ENCODE measurements at places on chromosomes 2 and 18.
A peak's percentile ranks its signal among the peaks of the same experiment; 100 is the strongest.

DNA sequence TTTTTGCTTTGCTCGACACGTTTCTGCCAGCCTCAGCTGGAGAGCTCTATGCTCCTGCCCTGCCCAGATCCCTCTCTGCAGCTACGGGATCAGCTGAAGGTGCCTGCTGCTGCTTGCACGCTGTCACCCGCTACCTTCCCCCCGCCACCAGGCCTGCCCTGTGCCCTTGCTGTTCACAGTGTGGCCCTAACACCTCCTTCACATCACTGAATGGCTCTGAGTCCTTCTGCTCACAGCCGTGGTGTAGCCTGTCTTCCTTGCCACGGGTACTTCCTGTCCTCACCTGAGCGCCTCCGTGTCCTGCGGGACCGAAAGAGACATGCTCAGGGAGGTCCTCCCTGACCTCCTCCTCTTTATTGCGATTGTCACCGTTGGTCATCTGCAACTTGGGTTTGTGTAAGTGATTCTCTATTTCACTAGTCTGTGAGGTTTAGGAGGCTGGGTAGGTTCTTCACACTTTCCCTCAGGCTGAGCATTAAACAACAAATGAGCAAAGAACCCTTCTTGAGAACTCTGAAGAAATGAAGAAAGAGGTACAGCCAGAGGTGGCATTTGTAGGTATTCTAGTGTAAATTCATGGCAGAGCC, 127.5 kb downstream of the NCK2 start:
- H3K27me3 ChIP-seq = no peaks in the 10 kb centered on the region
- DNase-seq = no peak
- no peaks in the 10 kb centered on the region for H3K4me1 ChIP-seq

GRCh38 chr2:204842661-204843485, 297.6 kb downstream of the PARD3B start:
- H3K36me3 ChIP-seq = no peaks in the 10 kb centered on the region
- DNase-seq = peak; percentile 57
- H3K27ac ChIP-seq = no peak overlapping the region

GRCh38 chr2:164920430-164920829, 34.9 kb downstream of the SLC38A11 start:
- no peak overlapping the region for H3K4me3 ChIP-seq
- H3K27me3 ChIP-seq = no peaks in the 10 kb centered on the region
- DNase-seq = no peak

DNA sequence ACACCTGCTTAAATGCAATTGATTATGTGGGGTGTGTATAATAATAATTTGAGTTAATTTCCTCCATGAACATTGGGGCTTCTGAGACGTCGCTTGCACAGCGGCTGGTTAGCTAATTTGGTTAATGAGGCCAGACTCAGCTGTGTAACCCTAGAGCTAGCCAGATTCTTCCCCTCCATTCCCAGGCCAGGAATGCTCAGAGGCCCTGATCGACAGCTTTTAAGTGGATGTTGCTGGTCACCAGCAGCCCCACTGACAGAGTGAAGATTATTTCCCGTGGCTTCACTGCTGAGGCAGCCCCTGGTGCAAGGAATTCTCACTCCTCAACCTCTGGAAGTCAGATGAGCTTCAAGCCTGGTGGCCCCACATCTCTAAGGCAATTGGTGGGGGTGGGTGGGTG, 12.4 kb upstream of the EPAS1 start:
- H3K27ac ChIP-seq = no peak overlapping the region
- H3K36me3 ChIP-seq = no peaks in the 10 kb centered on the region
- no peaks in the 10 kb centered on the region for H3K27me3 ChIP-seq
- peaks cover 4% of the 10 kb centered on the region for H3K4me1 ChIP-seq
- peak; percentile 45 for DNase-seq
- H3K4me3 ChIP-seq = no peak overlapping the region

DNA sequence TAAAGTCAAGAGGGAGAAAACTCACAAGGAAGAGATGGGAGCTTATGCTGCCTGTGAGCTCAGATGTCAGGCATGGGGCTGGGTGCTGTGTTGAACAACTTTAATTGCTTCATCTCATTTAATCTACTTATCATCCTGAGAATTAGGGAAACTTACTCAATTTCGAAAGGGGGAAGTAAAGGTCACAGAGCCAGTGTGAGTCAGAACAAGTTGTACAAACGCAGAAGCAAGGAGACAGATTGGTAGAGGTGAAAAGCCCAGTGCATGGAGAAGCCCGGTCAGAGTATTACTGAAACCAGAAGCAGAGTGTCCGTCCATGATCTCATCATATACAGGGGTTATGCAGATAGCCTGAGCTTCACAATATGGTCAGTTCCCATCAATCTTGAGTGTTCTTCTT, 281.1 kb upstream of the POU3F3 start:
- H3K27ac ChIP-seq = no peak overlapping the region
- no peaks in the 10 kb centered on the region for H3K27me3 ChIP-seq
- H3K36me3 ChIP-seq = no peaks in the 10 kb centered on the region
- no peaks in the 10 kb centered on the region for H3K4me1 ChIP-seq
- H3K4me3 ChIP-seq = no peak overlapping the region

GRCh38 chr2:231144896-231145295, 20.1 kb upstream of the HTR2B start:
- no peaks in the 10 kb centered on the region for H3K27me3 ChIP-seq
- H3K4me1 ChIP-seq = no peaks in the 10 kb centered on the region
- no peak overlapping the region for H3K4me3 ChIP-seq
- DNase-seq = no peak
- no peaks in the 10 kb centered on the region for H3K36me3 ChIP-seq

DNA sequence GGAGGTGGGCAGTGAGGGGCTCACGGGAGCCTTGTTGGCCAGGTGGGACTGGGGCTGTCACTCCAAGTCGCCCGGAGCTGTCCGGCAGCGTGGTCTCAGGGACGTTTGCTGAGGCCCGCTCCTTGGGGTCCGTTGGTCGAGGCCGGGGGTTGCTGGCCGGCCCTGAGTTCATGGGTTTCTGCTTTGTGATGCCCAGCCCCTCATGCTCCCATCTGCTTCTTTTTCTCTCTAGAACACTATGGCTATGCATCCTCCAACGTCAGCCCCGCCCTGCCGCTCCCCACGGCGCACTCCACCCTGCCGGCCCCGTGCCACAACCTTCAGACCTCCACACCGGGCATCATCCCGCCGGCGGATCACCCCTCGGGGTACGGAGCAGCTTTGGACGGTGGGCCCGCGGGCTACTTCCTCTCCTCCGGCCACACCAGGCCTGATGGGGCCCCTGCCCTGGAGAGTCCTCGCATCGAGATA, 14.5 kb downstream of the NFATC1 start:
- H3K4me1 ChIP-seq = no peaks in the 10 kb centered on the region
- no peak overlapping the region for H3K4me3 ChIP-seq
- no peaks in the 10 kb centered on the region for H3K27me3 ChIP-seq
- no peaks in the 10 kb centered on the region for H3K36me3 ChIP-seq
- no peak for DNase-seq

- H3K4me1 ChIP-seq = no peaks in the 10 kb centered on the region
- H3K27me3 ChIP-seq = no peaks in the 10 kb centered on the region
- no peak for DNase-seq
- H3K4me3 ChIP-seq = no peak overlapping the region
- peaks cover 3% of the 10 kb centered on the region for H3K36me3 ChIP-seq
Measured at GRCh38 chr2:26187114-26187513, 14.2 kb downstream of the GAREM2 start.

GRCh38 chr18:23650968-23651927, 11.5 kb downstream of the ANKRD29 start:
- no peak overlapping the region for H3K27ac ChIP-seq
- no peak for DNase-seq
- no peaks in the 10 kb centered on the region for H3K36me3 ChIP-seq
- H3K27me3 ChIP-seq = no peaks in the 10 kb centered on the region

DNA sequence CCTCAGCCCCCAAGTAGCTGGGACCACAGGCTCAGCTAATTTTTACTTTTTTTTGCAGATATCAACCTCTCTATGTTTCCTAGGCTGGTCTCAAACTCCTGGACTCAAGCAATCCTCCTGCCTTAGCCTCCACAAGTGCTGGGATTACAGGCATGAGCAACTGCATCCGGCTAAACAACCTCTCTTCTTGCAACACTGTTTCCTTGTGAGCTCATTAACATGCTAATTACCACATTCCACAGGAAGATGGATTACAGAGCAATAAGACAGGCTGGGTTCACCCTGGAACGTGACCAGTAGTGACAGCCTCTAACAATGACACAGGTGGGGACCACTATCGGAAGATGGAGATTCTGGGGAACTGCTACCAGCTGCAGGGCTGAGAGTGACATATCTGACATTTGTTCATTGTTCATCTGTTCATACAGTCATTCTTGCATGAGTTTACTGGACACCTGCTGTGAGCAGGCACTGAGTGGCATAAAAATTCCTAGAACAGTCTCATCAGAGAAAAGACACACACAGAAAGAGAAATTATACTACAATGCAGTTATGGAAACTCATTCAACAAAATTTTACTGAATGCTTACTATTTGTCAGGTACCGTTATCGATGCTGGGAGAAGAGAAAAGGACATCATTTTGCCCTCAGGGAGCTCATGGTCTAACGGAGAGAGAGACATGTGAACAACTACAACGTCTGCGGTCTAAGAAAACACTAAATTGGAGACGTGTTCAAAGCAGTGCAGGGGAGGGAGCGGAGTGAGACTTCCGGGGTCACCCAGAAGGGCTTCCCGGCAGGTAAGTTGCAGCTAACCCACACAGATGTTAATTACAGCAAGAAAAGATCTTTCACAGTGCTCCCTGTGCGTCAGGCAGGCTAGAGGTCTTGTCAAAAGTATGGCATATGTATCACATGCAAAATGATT, 37.6 kb downstream of the PROC start:
- H3K27me3 ChIP-seq = no peaks in the 10 kb centered on the region
- DNase-seq = peak; percentile 82
- no peak overlapping the region for H3K4me3 ChIP-seq
- H3K4me1 ChIP-seq = no peaks in the 10 kb centered on the region

DNA sequence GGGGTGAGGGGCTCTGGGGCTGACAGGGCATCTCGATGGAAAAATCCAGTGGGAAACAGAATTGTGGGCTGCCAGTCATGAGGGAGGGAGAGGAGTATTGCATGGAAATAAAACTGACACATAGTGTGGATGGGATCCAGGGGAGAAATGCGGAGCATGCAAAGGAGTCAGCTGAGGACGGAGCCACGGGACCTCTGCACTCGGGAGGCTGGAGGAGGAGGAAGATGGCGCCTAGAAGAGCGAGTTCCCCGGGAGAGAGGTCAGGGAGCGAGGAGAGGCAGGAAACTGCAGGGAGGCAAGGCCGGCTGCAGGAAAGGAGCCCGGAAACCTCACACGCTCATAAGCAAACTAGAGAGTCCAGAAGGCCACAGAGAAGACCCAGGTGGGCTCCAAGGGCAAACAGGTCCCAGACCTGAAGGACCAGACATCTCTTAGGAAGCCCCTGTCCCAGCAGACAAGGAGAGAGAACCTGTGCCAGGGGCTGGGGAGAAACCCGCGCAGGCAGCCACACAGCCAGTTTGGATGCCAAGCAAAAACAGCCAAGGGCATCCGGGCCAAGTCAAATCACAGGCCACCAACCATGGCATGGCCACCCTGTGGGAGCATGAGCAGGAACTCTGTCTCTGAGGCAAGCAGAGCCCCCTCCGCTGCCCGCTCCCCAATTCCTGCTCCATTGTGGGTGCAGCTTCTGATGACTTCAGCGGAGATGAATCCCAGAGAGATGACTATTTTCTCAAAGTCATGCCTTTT, 218.8 kb upstream of the ID2 start:
- H3K27ac ChIP-seq = no peak overlapping the region
- H3K4me1 ChIP-seq = no peaks in the 10 kb centered on the region
- DNase-seq = no peak
- no peaks in the 10 kb centered on the region for H3K27me3 ChIP-seq
- no peak overlapping the region for H3K4me3 ChIP-seq

DNA sequence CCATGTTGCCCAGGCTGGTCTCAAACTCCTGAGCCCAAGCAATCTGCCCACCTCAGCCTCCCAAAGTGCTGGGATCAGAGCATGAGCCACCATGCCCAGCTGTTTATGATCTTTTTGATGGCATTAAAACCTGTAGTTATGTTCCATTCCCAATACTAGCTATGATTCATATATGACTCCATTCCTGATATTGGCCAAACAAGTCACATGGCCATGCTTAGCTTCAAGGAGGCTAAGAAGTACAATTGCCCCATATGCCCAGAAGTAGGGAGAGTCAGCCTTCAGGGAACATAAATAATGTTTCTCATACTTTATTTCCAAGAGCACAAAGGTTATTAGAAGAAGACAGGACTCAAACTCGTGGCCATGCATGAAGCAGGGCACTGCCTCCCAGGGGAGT, 132.4 kb upstream of the RAB6C start:
- H3K27me3 ChIP-seq = no peaks in the 10 kb centered on the region
- no peaks in the 10 kb centered on the region for H3K4me1 ChIP-seq

DNA sequence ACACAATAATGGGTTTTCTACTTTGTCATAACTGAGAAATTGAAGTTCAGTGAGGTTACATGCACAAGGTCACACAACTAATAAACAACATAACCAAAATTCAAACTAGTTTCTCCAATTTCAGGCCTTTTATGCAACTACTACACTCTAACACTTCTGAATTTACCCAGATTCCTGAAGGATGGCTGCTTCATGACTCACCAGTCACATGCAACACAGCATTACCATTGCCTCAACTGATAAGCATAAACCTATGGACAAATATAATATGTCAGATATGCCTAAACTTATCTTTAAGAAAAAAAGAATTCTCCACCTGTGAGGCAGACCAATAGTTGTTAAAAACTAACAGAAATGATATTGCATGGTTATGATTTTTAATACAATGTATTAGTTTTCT, 586.5 kb upstream of the SLC8A1 start:
- no peak overlapping the region for H3K27ac ChIP-seq
- no peak overlapping the region for H3K4me3 ChIP-seq
- DNase-seq = peak; percentile 42
- H3K36me3 ChIP-seq = no peaks in the 10 kb centered on the region
- H3K27me3 ChIP-seq = no peaks in the 10 kb centered on the region

- H3K4me1 ChIP-seq = peaks cover 7% of the 10 kb centered on the region
- H3K27me3 ChIP-seq = no peaks in the 10 kb centered on the region
- no peaks in the 10 kb centered on the region for H3K36me3 ChIP-seq
- DNase-seq = peak; percentile 90
- H3K4me3 ChIP-seq = no peak overlapping the region
- H3K27ac ChIP-seq = no peak overlapping the region
Measured at GRCh38 chr2:164737612-164738081, 104.0 kb downstream of the COBLL1 start.

- no peaks in the 10 kb centered on the region for H3K4me1 ChIP-seq
- no peak overlapping the region for H3K27ac ChIP-seq
Measured at GRCh38 chr2:215450188-215451011, 14.5 kb upstream of the FN1 start.

DNA sequence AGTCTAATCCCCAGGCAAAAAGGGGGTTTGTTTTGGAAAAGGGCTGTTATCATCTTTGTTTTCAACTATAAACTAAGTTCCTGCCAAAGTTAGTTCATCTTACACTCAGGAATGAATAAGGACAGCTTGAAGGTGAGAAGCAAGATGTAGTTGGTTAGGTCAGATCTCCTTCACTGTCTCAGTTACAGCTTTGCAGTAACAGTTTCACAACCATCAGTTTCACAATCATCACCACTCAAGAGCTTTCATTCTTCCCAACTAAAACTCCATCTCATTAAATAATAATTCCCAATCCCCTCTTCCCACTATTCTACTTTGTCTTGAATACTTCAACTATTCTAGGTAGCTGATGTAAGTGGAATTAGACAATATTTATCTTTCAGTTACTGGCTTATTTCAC, 200.9 kb downstream of the NYAP2 start:
- no peak for DNase-seq
- H3K4me3 ChIP-seq = no peak overlapping the region

Data from mesendoderm (in vitro differentiated cells).